Osteocyte (in vitro differentiated cells): ENCODE measurements at places on chromosomes 13 and 19.
A peak's percentile ranks its signal among the peaks of the same experiment; 100 is the strongest.

- peaks cover 45% of the 10 kb centered on the region for H3K36me3 ChIP-seq
- H3K4me3 ChIP-seq = no peak overlapping the region
- DNase-seq = no peak
- H3K27me3 ChIP-seq = no peaks in the 10 kb centered on the region
- H3K27ac ChIP-seq = no peak overlapping the region
Measured at GRCh38 chr13:77219401-77219800, 107.5 kb downstream of the MYCBP2 start.

DNA sequence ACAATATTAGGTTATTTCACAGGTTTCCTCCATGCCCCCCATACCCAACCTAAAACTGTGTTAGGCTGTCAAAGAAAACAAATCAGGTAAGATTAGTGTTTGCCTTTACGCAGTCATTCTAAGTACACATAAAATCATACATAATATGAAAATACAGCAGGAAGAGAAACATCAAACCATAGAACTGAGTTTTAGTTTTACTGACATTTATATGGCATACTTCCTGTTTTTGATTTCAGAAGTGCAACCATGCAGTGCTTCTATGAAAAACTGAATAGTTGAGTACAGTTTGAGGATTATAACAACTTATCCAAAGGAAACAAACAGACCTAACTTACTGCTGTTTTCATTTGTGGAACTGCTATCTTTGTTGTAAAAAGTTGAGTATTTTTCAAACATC is 91.3 kb downstream of the KCNRG start:
- no peak overlapping the region for H3K4me3 ChIP-seq
- peak overlapping the region; percentile 21 for H3K27ac ChIP-seq
- H3K4me1 ChIP-seq = peaks cover 9% of the 10 kb centered on the region
- H3K27me3 ChIP-seq = no peaks in the 10 kb centered on the region
- peaks cover 10% of the 10 kb centered on the region for H3K36me3 ChIP-seq
- DNase-seq = no peak

GRCh38 chr19:17658666-17659065 is 29.5 kb downstream of the UNC13A start:
- H3K4me3 ChIP-seq = no peak overlapping the region
- no peak for DNase-seq
- no peaks in the 10 kb centered on the region for H3K36me3 ChIP-seq
- no peak overlapping the region for H3K27ac ChIP-seq

GRCh38 chr13:37448153-37448552 is 150.4 kb downstream of the POSTN start:
- no peaks in the 10 kb centered on the region for H3K27me3 ChIP-seq
- H3K4me1 ChIP-seq = peaks cover 37% of the 10 kb centered on the region
- DNase-seq = no peak
- no peak overlapping the region for H3K4me3 ChIP-seq
- H3K27ac ChIP-seq = peak overlapping the region; percentile 67
